ENCODE measurements at places on chromosomes 12 and 14.

GRCh38 chr14:76320486-76320885 lies 55.5 kb upstream of the ESRRB start:
- no peak for DNase-seq

DNA sequence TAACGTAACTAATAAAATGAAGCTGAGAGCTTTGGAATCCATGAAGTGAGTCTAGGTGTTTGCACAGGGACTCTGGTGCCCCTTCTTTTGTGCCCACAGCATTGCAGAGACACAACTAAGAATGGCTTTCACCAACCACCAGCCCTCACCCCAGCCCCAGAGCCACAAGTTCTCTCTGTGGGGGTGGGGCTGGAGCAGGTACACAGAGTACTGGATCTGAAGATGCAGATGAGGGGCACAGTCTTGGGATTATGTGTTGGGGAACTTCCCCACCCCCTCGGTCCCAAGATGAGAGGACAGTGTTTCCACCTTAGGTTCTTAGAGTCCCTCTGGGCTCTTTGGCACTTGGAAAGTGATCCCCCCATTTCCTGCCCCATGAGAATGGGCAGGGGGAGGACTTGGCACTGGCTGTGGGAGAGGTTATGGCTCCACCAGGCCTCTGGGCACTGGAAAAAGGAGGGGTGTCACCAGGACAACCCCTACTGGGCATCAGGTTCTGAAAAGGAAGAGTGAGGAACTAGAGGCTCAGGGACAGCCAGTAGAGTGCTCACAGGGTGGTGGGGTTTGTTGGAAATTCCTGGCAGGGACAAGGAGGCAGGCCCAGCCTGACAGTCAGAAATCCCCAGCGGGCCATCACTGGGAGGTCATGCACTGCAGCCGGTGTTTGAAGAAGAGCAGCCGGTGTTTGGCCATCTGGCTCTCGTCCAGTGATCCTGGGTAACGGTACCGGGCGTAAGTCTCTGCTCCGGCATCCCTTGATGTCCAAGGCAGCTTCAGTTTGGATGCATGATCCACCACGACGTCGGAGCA lies 6.7 kb downstream of the B4GALNT1 start:
- no peak for DNase-seq

DNA sequence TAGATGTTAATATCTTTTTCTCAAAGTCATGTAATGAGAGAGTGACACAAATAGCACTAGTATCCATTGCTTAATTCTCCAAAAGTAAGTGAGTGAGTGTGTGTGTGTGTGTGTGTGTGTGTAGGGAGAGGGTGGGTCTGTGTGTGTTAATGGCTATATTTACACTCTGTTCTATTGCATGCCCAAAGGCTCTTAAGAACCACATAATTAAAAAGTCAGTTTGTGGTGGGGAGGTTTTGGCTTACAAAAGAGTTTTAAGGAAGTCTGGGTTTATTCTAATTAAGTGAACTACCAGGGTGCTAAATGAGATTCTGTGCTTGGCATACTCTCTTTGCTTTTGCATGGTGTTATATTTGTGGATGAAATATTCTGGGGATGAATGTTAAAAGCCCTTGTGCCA lies 1897.6 kb upstream of the FLRT2 start:
- DNase-seq, result no peak

DNA sequence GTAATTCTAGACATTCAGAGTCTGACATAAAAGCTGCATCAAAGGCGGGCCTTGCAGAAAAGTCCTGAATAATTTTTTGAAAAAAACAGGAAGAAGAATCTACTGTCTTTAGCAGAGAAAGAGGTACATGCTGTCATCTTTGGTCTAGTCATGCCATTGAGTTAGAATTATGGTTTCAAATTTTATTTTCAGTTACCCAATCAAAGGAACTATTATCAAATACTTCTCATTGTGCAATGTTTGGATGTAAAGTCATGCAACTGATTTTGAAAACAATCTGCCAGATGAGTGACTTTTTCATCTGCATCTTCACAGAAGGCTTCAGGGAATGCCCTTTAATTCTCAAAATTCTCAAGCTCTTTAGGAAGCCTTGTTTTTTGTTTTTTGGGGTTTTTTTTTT lies 803.5 kb downstream of the FLRT2 start:
- DNase-seq, result no peak

GRCh38 chr12:90808568-90808967 lies 146.4 kb downstream of the CCER1 start:
- DNase-seq, result no peak

Data from kidney tubule cell (primary cell).